Urothelium cell line (cell line): ENCODE measurements at places on chromosomes 1 and 21.

DNA sequence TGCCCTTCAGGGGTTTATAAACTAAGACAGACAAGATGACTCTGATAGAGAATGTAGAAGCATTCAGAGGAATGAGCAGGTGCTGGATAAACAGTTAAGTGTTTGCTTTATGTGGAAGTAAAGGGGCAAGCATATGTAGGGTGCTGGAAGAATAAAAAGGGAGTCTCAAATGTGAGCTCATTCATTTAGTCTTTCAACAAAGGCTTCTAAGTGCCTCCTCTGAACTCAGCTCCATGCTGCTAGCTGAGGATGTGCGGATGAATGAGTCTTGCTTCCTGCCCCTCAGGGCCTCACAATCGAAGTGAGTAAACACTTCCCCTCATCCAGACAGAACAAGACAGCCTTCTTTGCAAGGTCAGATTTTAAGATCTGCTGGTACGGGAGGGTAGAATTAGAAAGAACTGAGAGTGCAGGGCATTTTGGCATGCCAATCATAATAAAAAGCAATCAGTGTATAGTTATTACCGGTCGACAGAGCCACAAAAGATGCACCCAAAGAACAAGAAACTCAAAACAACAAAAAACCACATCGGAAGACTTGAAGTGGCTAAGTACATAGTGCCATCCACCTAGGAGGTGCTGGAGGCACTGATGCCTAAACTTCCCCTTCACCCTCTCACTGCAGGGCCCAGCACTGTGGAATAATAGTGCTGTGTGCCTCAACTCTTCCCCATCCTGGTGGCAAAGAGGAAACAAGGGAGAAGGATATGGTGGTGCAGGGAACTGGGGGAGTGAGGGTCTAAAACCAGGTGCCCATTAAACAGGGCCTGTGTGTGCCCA is 69.8 kb downstream of the TNR start:
- DNase-seq = no peak

DNA sequence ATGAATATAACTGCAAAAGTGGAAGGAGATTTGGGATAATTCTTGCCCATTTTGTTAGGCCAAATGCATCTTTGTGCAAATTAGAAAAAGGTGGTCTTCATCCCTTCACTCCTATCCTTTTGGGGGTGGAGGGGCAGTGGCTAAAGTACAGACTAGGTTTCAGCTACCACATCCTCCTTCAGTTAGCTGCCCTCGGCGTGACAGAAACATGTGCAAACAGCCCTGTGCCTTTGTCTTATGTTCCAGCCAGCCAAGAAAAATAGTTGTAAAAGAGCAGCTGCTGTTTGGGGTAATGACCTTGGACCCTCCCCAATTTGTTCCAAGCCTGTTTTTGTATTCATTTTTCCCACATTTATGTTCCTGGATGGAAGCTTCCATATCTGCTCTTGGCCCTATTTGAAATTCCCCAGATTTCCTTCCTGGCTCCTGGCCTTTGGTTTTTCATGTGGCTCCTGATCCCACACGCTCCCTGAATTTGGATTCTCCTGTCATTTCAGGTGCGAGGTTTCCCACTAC is 8.3 kb upstream of the LGALS8 start:
- no peak for DNase-seq

- DNase-seq = no peak
These were observed 22.0 kb downstream of the ZNF697 start for GRCh38 chr1:119626011-119626545.

GRCh38 chr21:18030248-18030647 is 211.1 kb upstream of the C21orf91 start:
- DNase-seq = no peak

DNA sequence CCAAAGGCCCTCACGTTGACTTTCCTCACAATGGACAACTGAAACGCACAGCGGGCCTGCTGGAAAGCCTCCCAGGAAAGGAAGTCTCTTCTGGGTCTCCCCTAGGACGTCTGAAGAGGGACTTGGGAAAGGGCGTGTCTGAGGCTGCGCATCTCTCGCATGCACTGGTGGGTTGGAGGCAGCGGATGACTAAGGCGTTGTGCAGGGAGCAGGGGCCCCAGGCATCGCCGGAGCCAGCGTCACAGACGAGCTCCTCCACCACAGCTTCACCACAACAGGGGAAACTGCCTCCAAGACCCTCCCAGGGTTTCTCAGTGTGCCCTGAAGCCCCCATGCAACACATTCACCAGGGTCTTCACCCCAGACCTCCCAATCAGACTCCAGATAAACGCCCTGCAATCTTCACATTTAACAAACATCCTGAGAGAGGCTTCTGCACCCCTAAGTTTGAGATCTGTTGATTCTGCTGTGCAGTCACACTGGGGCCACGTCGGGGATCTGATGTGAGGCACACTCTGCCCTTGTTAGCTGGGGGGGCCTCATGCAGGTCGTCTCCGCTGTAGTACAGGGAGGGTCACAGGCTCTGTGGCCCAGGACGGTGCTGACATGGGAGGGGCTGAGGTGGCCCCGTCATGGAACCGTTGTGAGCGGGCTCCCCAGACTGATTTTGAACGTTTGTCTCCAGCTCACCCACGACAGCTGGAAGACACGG is 7.0 kb upstream of the TFF1 start:
- no peak for DNase-seq

- no peak for DNase-seq
These were observed 265.5 kb downstream of the GRIK1 start for GRCh38 chr21:29674343-29674742.

- no peak for DNase-seq
These were observed 1.9 kb upstream of the COL6A1 start for GRCh38 chr21:45979651-45980050.

DNA sequence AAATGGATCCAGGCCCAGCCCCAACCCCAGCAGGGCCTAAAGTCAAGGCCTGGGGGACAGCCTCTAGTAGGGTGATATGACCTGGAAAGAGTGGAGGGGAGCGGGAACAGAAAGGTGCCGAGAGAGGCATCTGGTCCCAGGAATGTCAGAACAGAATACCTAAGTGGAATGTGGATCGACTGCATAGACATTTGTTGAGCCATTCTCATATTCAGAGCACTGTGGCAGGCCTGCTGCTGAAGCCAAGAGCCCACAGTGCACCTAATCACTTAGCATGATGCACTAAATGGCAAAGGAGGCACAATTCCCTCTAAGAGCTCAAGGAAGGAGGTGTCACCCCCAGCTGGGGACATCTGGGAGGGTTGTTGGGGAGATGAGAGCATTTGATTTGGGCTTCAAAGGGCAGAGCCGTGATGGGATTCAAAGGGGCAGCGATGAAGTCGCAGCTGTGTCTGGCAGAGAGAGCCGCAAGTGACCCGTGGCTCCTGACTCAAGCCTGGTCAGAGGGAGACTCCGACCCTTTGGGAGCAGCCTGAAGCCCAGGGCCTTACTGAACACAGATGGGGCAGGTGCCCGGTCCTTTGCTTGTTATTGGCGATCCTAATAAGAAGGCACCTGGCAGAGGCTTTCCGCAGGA is 8.6 kb upstream of the PKP1 start:
- no peak for DNase-seq

DNA sequence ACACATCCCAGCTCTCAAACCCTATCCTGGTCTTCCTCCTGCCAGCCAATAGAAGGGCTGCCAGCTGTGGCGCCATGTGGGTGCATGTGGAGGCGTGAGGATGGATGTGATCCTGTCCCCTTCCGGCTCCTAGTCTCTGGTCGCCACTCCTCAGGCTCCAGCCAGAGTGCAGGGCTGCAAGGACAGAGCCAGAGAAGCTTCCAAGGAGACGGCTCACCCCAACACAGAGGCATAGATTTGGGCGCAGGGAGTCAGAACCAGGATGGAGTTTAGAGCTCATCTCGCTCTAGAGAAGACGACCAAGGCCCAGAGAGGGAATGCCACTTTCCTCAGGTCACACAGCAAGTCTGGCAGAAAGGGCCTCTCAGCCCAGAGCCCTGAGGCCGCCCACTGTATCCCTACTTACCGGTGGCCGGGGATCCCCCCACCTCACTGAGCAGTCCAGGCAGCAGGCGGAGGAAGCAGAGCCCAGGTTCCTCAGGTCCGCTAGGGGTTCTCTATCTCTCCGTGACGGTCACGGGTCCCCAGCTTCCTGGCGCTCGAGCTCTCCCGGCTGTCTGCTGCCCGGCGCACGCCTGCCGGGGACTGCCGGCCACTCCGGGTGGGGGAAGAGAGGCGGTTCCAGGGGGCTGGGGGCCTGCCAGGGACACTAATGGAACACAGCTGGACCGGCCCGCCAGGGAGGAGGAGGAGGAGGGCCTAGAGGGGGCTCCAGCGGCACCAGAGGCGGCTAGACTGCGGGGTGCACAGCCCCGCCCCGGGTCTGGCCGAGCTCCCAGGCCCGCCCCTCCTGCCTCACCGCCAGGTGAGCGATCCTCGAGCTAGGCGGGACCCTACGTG is at the start of gene COL16A1:
Gene COL16A1, minus strand, starts transcription at position 587 of the 840 bp plus-strand sequence. CDS start 1,824 bp downstream, outside the sequence.
- peak; percentile 60 for DNase-seq

DNA sequence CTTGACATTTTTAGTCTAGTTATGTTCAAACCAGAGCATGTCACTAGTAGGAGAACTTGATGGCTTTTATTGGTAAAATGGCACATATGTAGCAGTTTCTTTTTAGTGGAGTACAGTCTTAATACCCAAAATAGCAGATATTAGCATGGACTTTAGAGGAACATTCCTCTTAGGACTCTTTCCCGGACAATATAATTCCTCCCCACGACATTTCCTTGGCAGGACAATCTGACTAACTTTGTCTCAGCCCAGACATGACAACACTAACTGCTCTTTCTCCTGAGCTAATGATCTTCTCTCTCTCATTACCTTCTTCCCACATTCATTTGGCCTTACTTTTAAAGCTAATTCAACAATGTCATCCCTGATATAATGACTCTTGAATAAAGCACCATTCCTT is 62.5 kb downstream of the ADAMTS1 start:
- no peak for DNase-seq

DNA sequence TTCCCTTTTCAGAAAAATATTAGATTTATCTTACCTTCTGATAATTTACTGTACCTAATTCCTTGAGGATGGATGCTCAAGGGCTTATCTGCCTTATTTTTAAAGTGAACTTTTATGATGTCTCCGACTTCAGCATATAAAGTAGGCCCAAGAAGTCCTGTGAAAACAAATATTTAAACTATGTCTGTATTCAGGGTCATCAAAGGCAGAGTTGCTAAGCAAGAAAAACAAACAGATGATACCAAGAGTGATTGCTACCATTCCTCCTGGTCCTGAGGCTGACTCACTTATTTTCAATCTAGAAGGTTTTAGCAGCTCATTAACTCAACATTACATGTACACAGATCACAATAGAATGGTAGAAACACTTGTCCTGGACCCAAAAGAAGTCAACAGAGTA is 14.1 kb downstream of the F5 start:
- no peak for DNase-seq

DNA sequence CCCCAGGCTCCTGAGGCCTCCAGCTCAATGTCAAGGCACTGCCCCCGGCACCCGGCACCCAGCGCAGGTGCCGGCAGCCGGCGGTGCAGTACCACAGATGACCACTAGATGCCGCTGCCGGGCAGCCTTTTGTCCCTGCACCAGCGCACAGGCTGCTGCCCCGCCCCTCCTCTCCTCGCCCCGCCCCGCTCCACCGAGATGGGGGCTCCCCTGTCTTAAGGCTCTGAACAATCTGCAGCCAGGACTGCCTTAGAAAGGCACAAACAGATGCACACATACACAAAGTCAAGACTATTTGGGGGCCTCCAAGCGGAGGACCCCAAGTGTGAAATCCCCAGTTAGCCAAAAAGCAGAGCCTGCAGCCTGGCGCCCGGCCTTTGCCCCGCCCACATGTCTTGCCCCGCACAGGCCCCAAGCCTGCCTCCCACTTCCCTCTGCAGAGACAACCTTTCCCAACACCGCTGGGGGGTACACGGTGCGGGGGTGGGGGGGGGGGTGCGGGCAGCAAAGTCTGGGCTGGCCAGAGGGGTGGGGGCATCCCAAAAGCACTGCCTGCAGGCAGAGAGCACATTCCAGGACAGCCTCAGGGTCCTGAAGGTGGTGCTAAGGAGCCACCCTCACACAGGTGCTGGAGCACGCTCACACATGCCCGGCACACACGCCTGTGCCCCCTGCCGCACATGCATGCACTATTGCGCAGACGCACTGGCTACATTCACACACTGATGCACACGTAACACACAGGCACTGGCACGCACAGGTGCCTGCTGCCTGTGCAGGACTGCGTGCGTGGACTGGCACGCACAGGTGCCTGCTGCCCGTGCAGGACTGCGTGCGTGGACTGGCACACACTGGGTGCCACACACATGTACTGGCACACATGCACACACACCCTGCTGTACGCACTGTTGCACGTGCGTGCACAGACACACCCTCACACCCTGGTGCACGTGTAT is 37.1 kb downstream of the ARHGEF16 start:
- DNase-seq = peak; percentile 79

GRCh38 chr1:4517186-4517954 is 137.0 kb upstream of the AJAP1 start:
- no peak for DNase-seq

DNA sequence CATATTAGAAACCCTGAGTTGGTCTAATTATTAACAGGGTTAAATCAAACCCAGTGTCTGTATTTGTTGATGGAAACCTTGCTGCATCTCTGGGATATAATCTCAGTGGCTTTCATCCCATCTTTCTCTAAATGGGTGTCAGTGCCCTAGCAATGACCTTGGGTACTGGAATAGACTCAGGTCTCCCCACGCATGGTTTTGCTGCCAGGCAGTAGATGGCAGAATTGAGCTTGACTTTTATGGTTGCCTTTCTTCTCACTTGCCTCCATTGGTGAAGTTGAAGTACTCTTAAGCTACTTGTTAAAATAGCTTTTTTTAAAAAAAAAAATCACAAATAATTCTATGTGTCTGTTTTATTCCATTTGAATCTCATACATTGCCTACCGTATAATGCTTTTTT is 81.8 kb upstream of the HMCN1 start:
- DNase-seq = no peak

- DNase-seq = no peak
These were observed 51.1 kb downstream of the GLIS1 start for GRCh38 chr1:53687901-53688300.

GRCh38 chr1:185459141-185459540 is 142.1 kb upstream of the IVNS1ABP start:
- no peak for DNase-seq

DNA sequence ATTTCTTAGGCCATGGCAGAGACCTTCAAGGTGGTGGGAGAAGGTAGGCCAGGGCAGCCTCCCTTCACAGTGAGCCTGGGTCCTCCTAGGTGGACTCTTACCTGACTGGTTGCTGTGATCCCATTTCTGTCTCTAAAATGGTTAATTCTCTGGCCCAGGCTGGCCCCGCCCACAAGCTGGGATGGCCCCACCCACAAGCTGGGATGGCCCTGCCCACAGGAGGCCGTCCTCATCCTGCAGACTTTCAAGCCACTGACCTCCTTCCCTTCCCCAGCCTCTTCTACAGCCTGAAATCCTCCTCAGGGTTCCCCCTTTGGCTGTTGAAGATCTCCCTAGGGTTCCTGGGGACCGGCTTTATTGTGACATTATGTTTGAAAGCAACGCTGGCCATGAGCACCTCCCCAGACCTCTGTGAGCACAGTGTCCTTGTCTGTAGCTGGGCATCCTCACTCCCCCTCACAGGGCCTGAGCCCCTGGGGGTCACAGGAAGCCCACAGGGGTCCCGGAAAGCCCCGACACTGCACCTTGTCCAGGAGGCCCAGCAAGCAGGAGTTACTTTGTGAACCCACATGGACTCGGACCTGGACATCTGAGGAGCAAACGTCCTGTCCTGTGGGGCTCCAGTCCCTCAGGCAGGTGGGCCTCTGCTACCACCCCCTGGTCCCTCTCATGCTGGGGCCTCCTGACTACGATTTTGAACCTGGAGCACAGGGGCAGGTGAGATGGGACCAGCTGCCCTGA is 621.7 kb downstream of the MATN1 start:
- DNase-seq = no peak
